Activated T-helper 1 cell treated with anti-CD3 and anti-CD28 coated beads, Interleukin-2, amount 50 U/mL, for 16 hours (primary cell): ENCODE measurements at places on chromosomes 6 and 20.

- DNase-seq: no peak
Observed at GRCh38 chr20:37077009-37077408, 18.8 kb downstream of the RBL1 start.

GRCh38 chr6:11604836-11605506 is 67.4 kb downstream of the TMEM170B start:
- DNase-seq: no peak

GRCh38 chr20:17138237-17138636 is 88.6 kb upstream of the PCSK2 start:
- no peak for DNase-seq

DNA sequence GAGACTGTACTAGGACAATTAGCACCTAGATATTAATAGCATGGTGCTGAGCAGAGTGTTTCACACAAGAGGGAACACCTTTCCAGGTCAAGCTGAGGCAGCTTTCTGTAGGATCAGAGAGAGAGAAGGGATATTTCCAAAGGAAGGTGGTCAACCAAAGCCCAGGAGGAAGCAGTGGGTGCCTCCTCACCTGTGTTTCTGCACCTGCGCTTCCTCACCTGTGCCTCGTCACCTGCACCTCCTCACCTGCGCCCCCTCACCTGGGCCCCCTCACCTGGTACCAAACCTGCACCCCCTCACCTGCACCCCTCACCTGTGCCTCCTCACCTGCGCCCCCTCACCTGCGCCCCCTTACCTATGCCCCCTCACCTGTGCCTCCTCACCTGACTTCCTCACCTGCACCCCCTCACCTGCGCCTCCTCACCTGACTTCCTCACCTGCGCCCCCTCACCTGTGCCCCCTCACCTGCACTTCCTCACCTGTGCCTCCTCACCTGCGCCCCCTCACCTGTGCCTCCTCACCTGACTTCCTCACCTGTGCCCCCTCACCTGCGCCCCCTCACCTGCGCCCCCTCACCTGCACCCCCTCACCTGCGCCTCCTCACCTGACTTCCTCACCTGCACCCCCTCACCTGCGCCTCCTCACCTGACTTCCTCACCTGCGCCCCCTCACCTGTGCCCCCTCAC is 67.9 kb downstream of the TTLL2 start:
- DNase-seq: no peak

GRCh38 chr6:131641554-131641953 is 4.5 kb downstream of the ENPP3 start:
- DNase-seq: no peak

GRCh38 chr6:170360476-170360875 is 53.9 kb downstream of the FAM120B start:
- no peak for DNase-seq

- no peak for DNase-seq
Observed at GRCh38 chr20:20370094-20370575, 2.2 kb downstream of the INSM1 start.

- DNase-seq: peak; percentile 53
Observed at GRCh38 chr20:4038047-4038459, 22.7 kb upstream of the RNF24 start.

- DNase-seq: no peak
Observed at GRCh38 chr6:166162599-166163342, 4.9 kb downstream of the TBXT start.

DNA sequence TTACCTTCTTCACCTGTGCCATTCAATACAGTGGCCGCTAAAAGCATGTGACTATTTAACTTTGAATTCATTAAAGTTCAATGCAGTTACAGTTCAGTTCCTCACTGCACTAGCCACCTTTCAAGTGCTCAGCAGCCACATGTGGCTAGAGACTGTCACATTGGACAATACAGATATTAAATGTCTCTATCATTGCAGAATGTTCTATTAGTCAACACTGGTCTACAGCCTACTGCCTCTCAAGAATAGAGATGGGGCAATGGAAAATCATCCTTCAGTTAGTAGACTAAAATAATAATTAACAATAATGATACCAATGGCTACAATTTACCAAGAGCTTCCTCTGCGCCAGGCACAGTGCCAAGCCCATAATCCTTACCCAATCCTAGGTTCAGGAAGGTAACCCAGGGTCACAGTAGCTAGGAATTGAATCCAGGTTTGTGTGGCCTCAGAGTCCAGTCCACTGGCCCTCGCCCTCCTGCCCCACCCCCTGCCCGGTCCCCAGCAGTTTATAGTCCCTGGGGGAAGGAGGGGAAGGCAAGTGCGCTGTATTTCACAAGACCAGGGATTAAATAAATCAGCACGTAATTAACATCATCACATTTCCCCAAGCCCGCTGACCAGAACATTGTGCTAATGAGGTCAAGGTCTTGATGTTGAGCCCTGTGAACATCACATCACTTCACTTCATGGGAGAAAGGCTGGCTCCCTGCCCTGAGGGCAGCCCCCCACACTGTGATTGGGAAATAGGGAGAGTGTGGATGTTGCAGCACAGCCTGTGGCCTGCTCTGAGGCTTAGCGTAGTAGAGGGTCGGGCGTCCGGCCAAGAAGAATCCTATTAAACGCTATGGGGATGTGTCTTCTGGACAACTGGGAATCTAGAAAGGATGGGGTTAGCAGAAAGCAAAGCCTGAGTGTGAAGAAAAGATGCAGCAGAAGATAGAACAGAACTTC is 147.2 kb downstream of the VEGFA start:
- no peak for DNase-seq

GRCh38 chr6:37005061-37005810 is at the start of gene FGD2:
Gene FGD2 (plus strand): TSS chr6:37005655. CDS start chr6:37005818, 163 bp downstream.
- no peak for DNase-seq

DNA sequence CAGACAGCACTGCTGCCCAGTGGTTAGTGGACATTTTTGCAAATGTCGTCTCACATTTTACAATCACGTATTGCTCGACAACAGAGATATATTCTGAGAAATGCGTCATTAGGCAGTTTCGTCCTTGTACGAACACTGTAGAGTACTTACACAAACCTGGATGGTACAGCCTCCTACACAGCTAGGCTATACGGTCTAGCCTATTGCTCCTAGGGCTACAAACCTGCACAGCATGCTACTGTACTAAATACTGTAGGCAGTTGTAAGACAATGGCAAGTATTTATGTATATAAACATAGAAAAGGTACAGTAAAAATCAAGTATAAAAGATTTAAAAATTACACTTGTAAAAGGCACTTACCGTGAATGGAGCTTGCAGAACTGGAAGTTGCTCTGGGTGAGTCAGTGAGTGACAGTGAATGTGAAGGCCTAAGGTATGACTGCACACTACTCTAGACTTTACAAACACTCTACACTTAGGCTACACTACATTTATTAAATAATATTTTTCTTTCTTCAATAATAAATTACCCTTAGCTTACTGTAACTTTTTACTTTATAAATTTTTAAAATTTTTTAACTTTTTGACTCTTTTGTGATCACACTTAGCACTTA is 43.1 kb downstream of the ALDH5A1 start:
- no peak for DNase-seq

DNA sequence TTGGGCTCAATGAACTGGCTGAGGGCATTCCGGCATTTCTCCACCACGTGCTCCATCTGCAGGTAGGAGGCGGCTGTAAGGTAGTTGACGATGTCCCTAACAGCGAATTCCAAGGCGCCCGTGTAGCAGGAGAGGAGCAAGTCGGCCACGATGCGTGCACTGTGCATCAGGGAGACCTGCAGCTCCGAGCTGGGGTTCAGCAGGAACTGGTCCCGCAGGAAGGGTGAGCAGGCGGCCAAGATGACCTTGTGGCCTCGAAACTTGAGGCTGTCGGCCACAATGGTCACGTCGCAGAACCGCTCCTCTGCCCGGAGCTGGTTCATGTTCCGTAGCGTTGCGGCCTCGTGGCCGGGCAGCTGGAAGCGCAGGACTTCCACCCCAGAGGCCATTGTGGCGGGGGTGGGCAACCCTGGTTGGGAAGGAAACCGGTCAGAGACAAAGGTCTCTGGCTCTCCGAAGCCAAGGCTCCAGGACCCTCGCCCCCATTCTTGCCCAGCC is 920 bp downstream of the ZBTB12 start:
- no peak for DNase-seq

- DNase-seq: no peak
Observed at GRCh38 chr6:119329794-119330180, 19.8 kb downstream of the MAN1A1 start.

GRCh38 chr6:151292974-151293687 is 53.4 kb downstream of the AKAP12 start:
- no peak for DNase-seq

DNA sequence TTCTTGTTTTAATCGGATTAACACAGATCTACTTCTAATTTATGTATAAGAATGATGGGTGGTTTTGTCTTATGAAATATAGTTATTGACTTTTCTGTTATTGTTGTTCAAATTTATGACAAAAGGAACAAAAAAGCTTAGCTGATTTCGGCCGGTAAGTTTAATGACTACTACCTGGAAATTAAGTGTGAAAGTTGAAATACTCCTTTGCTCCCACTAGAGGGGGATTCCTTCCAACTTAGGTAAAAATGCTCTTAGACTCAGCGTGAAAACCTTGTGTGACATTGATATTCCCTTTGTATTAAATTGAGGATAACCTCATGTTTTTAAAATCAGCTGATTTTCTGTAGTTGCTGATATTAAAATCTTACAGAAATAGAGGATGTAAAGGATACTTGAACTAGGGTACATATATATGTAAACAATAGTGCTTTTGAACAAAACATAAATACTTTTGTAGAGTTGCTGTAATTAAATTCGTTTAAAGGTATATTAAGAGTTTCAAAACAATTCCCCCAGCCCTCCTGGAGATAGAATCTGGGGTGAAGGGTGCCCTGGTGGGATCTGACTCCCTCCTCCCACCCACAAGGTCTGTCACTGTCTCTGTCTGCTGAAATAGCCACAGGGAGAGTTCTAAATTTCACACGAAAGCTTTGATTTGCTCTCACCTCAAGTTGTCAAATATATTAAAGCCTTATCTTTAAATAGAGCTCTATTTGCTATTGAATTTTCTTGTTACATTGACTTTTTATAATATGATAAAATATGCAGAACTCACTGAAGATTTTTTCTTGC is 257.5 kb downstream of the ARID1B start:
- DNase-seq: no peak

GRCh38 chr6:44475779-44476434 is 88.4 kb downstream of the CDC5L start:
- peak; percentile 44 for DNase-seq

- no peak for DNase-seq
Observed at GRCh38 chr20:48003021-48003420, 217.7 kb upstream of the SULF2 start.

DNA sequence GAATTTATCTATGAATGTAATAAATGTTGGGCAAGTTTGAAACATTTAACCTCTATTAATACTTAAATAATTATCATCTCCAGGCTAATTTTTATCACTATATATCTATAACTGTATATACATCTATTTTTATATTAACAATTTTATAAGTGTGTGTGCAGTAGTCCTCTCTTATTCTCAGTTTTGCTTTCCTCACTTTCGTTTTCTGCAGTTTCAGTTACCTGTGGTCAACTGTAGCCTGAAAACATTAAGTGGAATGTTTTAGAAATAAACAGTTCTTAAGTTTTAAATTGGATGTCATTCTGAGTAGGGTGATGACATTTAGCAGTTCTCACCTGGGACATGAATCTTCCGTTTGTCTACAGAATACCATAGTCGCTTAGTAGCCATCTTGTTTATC is 379.4 kb upstream of the MAN1A1 start:
- no peak for DNase-seq

GRCh38 chr6:16238963-16239797 is 793 bp downstream of the GMPR start:
- DNase-seq: no peak

DNA sequence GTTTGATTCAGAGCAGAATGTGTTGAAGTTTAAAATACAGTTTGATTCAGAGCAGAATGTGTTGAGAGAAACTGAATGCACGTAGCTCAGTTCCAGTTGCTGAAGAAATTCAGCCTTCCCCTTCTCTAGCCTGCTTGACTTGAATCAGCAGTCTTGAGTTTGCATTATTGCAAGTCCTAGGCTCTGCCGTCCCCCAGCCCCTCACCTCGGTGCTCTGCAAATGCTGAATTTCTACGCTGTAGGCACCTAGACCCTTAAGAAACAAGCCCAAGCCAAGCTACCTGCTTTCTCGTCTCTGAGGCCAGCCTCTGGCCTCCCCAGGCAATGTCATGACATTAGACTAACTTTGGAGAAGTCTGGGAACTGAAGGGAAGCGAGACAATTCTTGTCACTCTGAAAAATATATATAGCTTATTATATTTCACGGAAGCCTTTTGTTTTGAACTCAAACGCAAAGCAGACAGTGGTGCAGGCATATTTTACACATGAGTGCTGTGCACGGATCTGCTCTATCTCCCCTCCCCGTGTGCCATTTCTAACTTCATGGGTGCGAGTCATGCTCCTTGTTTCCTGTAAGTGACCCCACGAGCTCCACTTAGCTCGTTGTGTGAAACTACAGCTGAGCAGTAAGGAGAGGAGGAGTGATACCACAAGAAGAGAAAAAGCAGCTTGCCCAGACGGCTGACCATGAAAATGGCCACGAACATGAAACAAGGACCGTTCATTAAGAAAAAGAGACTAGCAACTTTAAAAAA is 71.4 kb upstream of the DUSP22 start:
- no peak for DNase-seq

DNA sequence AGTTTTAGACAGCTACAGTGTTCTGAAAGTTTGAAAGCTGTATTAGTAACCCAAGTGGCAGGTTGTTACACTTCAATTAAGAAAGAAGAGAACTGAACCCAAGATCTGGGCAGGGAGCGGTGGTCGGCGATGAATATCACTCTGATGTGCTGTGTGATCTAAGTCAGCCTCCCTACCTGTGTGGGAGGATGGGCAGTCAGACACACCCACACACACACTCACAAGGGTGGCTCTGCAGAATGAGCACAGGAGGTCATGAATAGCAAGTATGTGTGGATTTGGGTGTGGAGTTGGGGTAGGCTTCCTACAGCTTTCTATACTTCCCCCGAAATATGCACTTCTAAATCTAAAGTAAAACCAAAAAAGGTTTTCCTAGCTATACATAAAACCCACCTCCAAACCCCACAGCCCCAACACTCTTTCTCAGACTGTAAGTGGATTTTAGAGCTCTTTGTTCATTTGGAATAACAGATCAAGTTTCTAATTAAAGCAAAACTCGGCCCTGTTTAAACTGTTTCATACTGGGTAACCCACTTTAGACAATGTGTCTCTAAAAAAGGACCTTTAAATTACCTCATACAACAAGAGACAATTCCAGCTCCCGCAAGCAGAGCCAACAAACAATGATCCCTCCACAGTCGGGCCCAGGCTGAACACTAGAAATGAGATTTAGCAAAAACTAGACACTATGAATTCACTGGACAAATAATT is 19.4 kb downstream of the TNFRSF21 start:
- no peak for DNase-seq

DNA sequence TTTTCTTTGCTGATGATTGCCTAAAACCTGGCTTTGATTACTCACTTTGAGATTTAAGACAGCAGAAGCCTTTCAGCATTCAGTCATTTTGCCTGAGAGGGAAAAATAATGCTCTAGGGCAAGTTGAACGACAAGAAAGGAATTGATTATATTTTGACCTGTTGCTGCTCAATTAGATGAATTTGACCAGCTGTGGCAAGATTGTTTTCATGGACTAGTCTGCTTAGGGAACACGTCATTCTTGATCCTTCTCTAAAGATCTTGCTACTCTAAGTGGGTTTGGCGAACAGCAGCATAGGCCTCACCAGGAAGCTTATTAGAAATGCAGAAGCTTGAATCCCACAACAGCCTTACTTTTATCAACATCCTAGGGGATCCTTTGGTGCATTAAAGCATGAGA is 59.7 kb upstream of the PHACTR1 start:
- DNase-seq: no peak
